ENCODE measurements at places on chromosomes 3 and 15. TPM values are rescaled to one million over a fixed set of nuclear protein-coding genes. Genes with fewer than 3 reads are reported as not detected.

GRCh38 chr15:66004618-66005262, 135.4 kb downstream of the RAB11A start:
- H3K27ac ChIP-seq = no peak overlapping the region
- no peaks in the 10 kb centered on the region for H3K36me3 ChIP-seq
- no peak for DNase-seq

DNA sequence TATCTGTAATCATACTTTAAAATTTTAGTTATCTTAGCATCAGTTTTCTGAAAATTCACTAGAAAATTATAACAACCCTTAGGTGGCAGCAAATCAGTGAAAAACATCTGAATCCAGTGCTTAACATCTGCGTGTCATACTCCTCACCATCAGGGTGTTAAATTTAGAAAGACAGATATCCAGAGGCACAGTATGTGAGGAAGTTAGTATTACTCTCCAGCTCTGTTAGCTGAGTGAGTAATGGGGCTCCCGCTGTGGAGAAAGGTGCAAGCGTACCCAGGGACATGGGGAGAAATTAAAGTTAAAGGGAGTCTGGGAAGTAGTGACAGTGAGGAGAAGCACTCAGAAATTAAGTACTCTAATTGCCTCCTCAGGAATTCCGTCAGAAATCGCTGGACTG, 50.9 kb downstream of the CEP63 start:
- H3K27me3 ChIP-seq = no peaks in the 10 kb centered on the region
- DNase-seq = no peak
- no peak overlapping the region for H3K4me3 ChIP-seq
- H3K4me1 ChIP-seq = no peaks in the 10 kb centered on the region
- H3K27ac ChIP-seq = no peak overlapping the region
- H3K36me3 ChIP-seq = no peaks in the 10 kb centered on the region

DNA sequence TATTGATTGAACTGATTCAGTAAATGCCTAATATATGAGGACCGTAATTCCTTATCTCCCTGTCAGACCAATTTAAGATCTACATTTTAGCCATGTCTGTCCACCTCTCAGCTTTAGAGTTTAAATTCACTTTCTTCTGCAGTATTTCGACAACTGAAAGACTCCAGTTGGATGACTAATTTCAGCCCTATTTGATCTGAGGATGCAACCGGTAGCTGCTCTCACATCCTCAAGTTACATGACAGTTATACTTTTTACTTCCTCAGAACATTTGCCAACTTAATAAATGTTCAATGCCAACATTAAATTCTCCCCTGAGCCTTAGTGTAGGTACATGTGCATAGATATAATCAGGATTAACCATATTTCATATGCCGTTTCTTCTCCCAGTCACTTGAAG, 2.5 kb upstream of the HHLA2 start:
- DNase-seq = no peak
- peaks cover 27% of the 10 kb centered on the region for H3K4me1 ChIP-seq
- H3K4me3 ChIP-seq = no peak overlapping the region
- no peak overlapping the region for H3K27ac ChIP-seq

Gene GRIP2
- 0.94 TPM for polyA plus RNA-seq

GRCh38 chr3:138439646-138440045, 5.2 kb downstream of the ESYT3 start:
- H3K27me3 ChIP-seq = no peaks in the 10 kb centered on the region
- H3K4me3 ChIP-seq = no peak overlapping the region
- H3K27ac ChIP-seq = no peak overlapping the region
- DNase-seq = no peak
- H3K4me1 ChIP-seq = no peaks in the 10 kb centered on the region

DNA sequence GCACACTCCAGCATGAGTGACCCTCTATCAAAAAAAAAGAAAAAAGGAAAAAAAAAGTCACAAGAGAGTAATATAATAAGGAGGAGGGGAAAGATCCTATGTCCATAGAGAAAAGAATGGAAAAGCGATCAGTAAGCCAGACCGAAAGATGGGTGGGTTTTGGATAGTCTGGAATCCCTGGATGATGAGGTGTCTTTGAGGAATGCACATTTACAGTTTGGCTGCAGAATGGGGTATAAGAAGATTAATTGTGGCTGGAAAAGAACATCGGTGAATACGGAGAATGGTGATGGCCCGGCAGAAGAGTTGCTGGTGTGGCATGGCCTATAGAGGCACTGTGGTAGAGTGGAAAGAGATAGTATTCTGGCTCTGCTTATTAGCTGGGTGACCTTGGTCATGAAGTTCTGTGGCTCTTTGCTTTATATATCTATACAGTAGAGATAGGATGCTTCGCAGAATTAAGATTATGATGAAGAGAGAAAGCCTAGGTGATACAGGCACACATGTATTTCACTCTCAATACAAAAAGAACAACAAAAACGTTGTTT, 187.9 kb downstream of the AKAP13 start:
- no peaks in the 10 kb centered on the region for H3K36me3 ChIP-seq
- no peaks in the 10 kb centered on the region for H3K27me3 ChIP-seq
- no peak overlapping the region for H3K4me3 ChIP-seq

DNA sequence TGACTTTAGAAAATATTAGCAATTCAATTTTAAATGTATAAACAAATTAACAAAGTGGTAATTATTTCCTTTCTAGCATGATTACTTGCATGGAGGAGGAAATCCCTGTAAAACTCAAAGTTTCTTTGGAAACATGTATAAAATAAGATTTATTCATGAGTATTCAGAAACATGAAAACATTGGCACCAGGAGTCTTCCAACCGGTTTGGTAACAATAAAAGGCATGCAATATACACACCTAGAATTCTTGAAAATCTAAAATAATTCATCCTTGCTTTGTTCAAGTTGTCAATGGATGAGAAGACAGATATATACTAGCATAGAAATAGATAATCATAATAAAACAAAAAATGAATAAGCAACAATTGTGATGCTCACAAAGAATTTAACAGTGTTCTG, 76.4 kb downstream of the ZPLD1 start:
- no peaks in the 10 kb centered on the region for H3K27me3 ChIP-seq
- no peak overlapping the region for H3K4me3 ChIP-seq
- no peak for DNase-seq
- H3K36me3 ChIP-seq = no peaks in the 10 kb centered on the region
- no peak overlapping the region for H3K27ac ChIP-seq

GRCh38 chr15:44726568-44727484, 9.5 kb upstream of the TRIM69 start:
- peak overlapping the region; percentile 97 for H3K27ac ChIP-seq
- H3K27me3 ChIP-seq = no peaks in the 10 kb centered on the region
- no peaks in the 10 kb centered on the region for H3K36me3 ChIP-seq
- peaks cover 19% of the 10 kb centered on the region for H3K4me1 ChIP-seq
- no peak overlapping the region for H3K4me3 ChIP-seq

Gene CGNL1
- 7.3 TPM for polyA plus RNA-seq

GRCh38 chr15:55799291-55800212, 56.6 kb upstream of the PRTG start:
- DNase-seq = no peak
- H3K4me3 ChIP-seq = no peak overlapping the region
- H3K27ac ChIP-seq = no peak overlapping the region
- no peaks in the 10 kb centered on the region for H3K27me3 ChIP-seq
- H3K4me1 ChIP-seq = no peaks in the 10 kb centered on the region

- H3K4me1 ChIP-seq = peaks cover 5% of the 10 kb centered on the region
- peak within 1 kb of the TSS; percentile 6 for H3K27ac ChIP-seq
- DNase-seq = peak; percentile 68
- no peaks in the 10 kb centered on the region for H3K36me3 ChIP-seq
- peak within 1 kb of the TSS; percentile 42 for H3K4me3 ChIP-seq
Observed at GRCh38 chr3:45795882-45796765, at the start of gene SLC6A20. TSS of gene SLC6A20 (minus strand) at chr3:45796536. CDS start at chr3:45796419, 117 bp downstream.

DNA sequence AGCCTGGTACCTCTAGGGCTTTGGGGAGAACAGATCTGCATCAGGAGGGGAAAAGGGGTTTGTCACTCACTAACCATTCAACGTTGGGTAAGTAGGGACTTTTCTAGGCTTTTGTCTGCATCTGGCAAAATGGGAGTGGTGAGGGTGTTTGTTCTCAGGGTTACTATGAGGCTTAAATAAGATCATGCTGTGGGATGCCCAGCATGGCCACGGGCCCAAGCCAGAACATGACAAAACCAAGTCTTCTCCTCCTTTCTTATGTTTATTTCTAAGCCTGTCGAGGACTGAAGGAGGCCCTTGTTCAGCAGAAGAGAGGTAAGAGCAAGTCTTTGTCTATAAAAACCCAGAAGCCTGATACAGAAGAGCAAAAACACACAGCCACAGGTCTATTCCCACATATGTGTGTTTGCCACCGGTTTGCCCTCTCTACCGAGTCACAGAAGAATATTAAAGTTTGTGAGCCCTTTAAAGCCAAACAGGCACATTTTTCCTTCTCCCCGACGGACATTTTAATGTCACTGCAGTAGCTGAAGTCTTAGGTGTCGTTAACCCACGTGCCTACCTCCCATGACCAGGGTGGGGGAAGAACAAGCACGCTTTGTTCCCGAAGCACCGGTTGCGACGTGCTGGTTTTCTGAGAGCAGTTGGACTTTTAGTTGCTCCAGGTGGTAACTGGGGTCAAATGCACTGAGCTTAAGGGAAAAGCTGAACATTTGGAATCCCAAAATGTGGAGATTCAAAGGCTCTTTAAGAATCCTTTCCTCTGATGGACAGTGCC, 72.1 kb downstream of the NOX5 start:
- no peaks in the 10 kb centered on the region for H3K27me3 ChIP-seq
- H3K4me3 ChIP-seq = no peak overlapping the region
- no peak for DNase-seq
- H3K4me1 ChIP-seq = peaks cover 6% of the 10 kb centered on the region
- no peaks in the 10 kb centered on the region for H3K36me3 ChIP-seq
- no peak overlapping the region for H3K27ac ChIP-seq

GRCh38 chr3:197297002-197297401, 1.4 kb downstream of the DLG1 start:
- H3K4me1 ChIP-seq = peaks cover 13% of the 10 kb centered on the region
- H3K36me3 ChIP-seq = no peaks in the 10 kb centered on the region
- no peak for DNase-seq
- no peaks in the 10 kb centered on the region for H3K27me3 ChIP-seq
- peak overlapping the region; percentile 85 for H3K4me3 ChIP-seq

GRCh38 chr3:72031581-72031980, 246.6 kb upstream of the PROK2 start:
- H3K27me3 ChIP-seq = no peaks in the 10 kb centered on the region
- H3K4me3 ChIP-seq = no peak overlapping the region
- no peaks in the 10 kb centered on the region for H3K36me3 ChIP-seq
- no peaks in the 10 kb centered on the region for H3K4me1 ChIP-seq
- no peak for DNase-seq
